ENCODE measurements at places on chromosomes 16 and 17.

GRCh38 chr17:77120868-77121267 lies 19.9 kb upstream of the SEC14L1 start:
- no peak for DNase-seq

DNA sequence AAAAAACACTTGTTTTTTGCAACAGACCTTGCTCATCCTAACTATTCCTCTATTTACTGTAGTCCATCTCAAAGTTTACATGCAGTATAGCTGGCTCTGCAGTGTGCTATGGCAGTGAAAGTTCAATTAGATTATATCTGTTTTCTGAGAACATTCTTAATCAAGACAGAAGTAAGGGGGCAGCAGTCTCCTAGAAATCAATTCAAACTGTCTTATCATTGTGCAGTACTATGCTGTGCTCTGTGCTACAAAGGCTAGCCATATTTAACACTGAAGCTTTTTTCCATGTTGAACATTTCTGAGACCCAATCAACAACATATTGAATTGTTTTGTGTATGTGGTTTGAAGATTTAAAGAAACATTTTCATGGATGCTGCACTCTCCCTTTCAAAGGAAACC lies 11.4 kb downstream of the NETO2 start:
- DNase-seq, result no peak

- no peak for DNase-seq
Observed at GRCh38 chr17:20235747-20236146, 226.6 kb downstream of the SPECC1 start.

GRCh38 chr17:17216776-17217175 lies 10.6 kb upstream of the PLD6 start:
- no peak for DNase-seq

GRCh38 chr17:57605675-57606105 lies 139.4 kb downstream of the CCDC182 start:
- no peak for DNase-seq

DNA sequence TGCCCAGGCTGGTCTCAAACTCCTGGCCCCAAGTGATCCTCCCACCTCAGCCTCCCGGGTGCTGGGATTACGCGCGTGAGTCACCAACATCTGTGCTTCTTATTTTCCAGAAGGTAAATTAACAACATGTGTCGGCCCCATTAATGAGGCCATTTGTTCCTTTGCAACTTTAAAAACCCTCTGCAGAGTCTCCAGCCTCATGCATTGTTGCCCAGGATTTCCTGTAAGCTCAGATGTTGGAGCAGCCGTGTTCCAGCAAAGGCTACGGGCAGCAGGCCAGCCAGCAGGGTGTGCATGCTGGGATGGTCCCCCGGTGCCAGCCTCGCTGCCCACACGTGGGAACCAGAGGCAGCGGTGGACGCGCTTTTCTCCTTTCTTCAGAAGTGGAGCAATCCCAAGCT lies 19.1 kb upstream of the HEXD start:
- DNase-seq, result no peak

- DNase-seq, result no peak
Observed at GRCh38 chr16:49050607-49051006, 231.0 kb downstream of the CBLN1 start.

DNA sequence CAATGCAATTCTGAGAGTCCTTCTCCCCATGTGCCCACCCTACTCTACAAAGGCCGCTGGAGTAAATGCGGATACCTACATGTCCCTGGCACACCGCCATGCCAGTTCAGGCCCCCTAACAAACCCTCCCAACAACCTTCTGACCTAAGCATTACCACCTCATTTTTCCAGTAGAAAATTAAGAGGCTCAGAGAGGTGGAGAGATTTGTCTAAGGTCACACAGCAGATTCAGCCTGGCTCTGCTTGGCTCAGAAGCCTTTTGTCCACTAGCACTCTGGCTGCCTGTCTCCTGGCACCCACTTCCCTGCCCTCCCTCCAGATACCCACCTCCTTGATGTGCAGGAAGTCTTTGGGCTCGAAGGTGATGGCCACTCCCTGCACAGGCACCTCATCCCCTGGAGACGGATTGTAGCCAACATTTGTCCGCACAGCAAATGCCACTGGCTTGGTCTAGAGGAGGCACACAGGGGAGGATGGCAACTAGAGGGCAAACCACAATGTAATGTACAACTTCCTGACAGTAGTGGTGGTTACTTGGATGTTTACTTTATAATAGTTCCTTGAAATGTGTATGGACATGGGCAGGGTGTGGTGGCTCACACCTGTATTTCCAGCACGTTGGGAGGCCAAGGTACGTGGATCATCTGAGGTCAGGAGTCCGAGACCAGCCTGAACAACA lies 10.2 kb downstream of the CACNB1 start:
- no peak for DNase-seq

DNA sequence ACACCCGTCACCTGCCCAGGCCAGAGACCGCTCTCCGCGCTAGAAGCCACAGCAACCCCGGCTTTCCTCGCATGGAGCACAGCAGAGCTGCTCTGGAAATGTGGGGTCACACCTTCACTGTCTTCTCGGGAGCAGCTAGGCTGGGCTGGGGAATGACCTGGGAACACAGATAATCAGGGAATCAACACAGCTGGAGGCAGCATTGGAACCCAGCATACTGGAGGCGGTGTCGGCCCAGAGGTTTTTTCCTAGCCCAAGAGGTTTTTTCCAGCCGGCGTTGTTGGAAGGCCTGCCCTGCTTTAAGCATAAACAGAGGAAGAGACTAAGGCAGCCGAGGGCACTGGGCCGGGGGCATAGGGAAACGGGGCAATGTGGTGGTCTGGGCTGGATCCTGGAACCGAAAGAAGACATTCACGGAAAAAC lies 791 bp upstream of the PLD6 start:
- DNase-seq, result no peak

- DNase-seq, result no peak
Observed at GRCh38 chr16:73013974-73014373, 34.0 kb downstream of the ZFHX3 start.

GRCh38 chr16:1048442-1049112 lies 24.0 kb upstream of the SSTR5 start:
- peak; percentile 16 for DNase-seq

DNA sequence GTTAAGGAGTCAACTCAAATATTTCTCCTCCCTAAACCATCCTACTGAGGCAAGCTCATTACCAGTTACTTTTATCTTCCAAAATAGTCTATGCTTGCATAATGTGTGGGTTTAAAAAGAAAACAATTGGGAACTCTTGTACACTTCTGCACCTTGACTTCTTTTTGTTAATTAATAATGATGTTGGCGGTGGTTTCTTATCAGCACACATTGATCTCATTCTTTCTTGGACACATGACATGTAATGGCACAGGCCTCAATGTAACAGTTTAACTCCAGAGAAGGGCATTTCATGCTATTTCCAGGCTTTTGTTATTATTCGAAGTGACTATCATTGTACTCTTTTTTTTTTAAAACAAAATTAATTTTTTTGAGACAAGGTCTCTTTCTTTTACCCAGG lies 7.8 kb downstream of the PLCG2 start:
- DNase-seq, result no peak

DNA sequence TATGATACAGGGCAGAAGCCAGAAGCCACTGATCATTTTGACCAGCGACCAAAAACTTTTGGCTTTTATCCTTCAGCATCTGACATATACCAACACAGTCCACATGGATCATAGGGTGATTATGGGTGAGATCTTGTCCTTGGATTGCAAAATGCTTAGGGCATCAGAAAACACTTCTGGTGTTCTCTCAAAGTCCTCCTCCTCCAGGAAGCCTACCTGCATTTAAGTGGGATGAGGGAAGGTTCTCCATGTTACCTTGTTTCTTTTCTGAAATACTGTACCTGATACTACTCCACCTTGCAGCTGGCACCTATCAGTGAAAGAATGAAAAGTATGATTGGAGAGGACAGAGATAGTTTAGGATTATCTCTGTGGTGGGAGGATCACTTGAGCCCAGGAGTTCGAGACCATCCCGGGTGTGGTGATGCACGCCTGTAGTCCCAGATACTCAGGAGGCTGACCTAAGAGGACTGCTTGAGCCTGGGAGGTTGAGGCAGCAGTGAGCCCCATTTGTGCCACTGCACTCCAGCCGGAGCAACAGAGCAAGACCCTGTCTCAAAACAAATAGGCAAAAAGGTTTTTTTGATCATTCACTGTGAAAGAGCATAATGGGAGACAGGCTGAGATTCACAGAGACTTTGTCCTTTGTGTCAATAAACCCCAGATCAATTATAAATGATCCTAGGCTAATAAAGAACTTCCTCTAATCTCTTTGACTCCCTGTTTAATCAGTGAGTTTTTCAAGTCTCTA lies 46.8 kb upstream of the B4GALNT2 start:
- DNase-seq, result no peak

GRCh38 chr16:71754108-71754507 lies 29.6 kb upstream of the PHLPP2 start:
- DNase-seq, result no peak

DNA sequence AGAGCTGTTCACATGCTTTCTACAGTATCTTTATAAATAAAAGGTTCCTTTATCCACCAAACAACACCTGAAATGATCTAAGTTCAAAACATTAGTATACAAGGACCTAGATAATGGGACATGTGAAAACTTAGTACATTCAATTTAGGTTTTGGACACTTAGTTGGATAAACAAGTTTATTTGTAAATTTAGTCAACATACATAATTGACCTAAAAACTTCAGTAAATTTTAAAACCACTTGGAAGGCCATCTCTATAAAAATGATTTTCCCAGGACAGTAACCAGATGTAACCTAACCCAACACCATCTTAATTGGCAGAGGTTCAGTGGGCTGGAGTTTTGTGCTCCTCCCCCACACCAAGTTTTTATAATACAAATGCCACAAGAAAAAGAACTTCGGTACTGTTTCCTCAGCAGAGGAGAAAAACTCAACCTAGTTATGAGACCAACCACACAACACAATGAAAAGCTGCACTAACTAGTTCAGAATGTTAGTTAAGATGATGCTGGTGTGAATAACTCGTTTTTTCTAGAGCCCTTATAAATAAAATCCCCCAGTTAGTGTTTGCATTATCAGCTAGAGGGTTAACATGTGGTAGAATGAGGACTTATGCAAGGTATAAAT lies 7.2 kb upstream of the UNK start:
- no peak for DNase-seq

DNA sequence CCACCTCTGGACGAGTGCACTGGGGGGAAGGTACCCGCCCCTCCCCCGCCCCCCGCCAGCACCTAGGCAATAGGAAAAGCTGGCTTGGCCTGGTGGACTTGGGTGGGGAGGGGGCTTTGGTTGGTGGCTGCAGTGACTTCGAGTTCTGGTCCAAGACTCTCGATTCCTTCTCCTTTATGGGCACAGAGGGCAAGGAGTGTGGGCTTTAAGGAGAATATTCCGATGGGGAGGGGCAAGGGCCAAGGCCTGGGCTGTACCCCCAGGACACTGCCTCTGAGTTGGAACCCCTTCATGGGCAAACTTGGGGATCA lies 409 bp downstream of the ACSF2 start:
- peak; percentile 4 for DNase-seq

GRCh38 chr17:75390982-75391381 lies 14.5 kb downstream of the GRB2 start:
- no peak for DNase-seq

- DNase-seq, result peak; percentile 54
Observed at GRCh38 chr17:30323895-30324319, 9.9 kb downstream of the TMIGD1 start.

- DNase-seq, result no peak
Observed at GRCh38 chr17:64300699-64300965, 37.6 kb upstream of the TEX2 start.

DNA sequence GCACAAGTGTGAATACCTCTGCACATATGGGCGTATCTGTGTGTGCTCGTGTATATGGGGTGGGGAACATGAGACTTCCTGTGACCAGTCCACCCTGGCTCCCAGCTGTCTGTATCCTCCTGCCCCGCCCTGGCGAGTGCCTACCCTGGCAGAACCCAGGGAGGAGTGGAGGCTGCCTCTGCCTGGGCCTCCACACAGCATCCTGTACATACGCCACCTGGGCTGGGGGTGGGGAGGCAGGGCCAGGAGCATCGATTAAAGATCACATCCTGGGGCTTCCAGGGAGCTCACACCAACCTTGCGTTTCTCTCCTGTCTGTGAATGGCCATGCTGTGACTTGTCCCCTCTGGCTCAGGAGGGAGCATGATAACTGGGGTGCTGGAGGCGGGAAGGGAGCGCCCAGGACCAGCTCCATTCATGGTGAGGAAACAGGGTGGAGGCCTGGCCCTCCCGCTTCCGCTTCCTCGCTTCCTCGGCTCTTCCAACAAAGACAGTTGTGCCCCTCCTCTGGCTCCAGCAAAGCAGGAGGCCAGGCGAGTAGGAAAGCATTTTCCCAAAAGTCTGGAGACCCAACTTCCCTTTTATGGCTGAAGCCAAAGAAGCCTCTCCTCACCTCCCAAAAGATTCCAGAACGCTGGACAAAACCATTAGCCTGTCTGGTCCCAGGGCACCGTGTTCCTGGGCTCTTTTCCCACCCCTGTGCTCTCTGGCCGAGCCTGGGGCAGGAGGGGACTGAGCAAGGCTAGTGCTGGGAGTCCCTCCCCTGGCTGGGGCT lies 22.9 kb downstream of the ADAM11 start:
- DNase-seq, result no peak

- no peak for DNase-seq
Observed at GRCh38 chr16:29729116-29729521, 16.7 kb downstream of the C16orf54 start.

DNA sequence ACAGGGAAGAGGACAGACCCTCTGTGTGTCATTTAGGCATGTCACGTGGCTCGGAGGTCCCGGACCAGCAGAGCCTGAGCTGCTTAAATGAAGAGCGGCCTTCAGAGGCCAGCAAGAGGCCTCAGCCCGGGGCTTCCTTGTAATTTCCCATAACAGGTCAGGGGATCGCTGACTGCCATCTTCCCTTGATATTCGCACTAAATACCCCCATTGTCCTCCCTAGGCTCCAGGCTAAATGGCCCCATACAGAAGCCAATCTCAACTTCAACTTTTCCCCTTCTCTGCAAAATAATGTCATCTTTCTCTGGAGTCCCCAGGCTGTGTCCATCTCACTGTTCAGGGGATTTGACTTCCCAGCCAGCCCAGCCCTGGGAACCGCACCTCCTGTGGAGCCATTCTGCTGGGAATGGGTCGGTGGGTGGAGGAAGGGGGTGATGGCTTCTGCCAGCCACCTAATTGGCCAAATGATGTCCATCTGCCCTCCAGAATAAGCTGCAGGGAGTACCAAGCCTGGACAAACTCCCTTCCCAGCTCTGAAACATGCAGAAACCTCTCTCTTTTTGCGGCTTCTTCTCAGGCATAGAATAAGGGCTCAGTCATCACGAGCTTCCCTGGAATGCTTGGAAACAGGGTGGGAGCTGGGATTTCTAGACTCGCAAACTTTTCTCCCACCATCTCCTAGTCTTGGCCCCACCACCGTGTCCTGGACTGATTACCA lies 129.9 kb downstream of the SDK2 start:
- no peak for DNase-seq

GRCh38 chr17:13813347-13814240 lies 211.9 kb upstream of the HS3ST3A1 start:
- no peak for DNase-seq

All from stimulated activated CD4-positive, alpha-beta T cell treated with anti-CD3 and anti-CD28 coated beads, Interleukin-4, amount 100 ng/mL, for 24 hours (primary cell).